ENCODE measurements at places on chromosomes 5 and 9. TPM values are rescaled to one million over a fixed set of nuclear protein-coding genes. Genes with fewer than 3 reads are reported as not detected.
A peak's percentile ranks its signal among the peaks of the same experiment; 100 is the strongest.

DNA sequence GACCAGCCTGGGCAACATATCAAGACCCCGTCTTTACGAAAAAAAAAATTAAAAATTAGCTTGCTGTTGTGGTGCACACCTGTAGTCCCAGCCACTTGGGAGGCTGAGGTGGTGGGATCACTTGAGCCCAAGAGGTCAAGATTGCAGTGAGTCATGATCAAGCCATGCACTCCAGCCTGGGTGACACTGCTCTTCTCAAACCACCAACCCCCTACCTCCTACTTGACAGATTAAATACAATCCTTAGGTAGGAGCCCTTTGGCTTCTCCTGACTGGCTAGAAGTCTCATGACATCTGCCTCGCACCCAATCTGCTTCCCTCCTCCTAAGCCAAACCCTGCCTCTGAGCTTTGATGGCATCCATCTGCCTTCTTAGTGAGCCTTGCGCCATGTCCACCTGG, 11.6 kb upstream of the FBP1 start:
- no peak for DNase-seq
- H3K4me3 ChIP-seq = no peak overlapping the region
- H3K27ac ChIP-seq = no peak overlapping the region
- no peaks in the 10 kb centered on the region for H3K4me1 ChIP-seq

GRCh38 chr5:78746021-78746770, 97.6 kb upstream of the LHFPL2 start:
- no peaks in the 10 kb centered on the region for H3K27me3 ChIP-seq
- H3K27ac ChIP-seq = no peak overlapping the region
- no peak overlapping the region for H3K4me3 ChIP-seq
- no peaks in the 10 kb centered on the region for H3K4me1 ChIP-seq
- no peaks in the 10 kb centered on the region for H3K36me3 ChIP-seq

GRCh38 chr5:94361832-94362796, 256.3 kb downstream of the KIAA0825 start:
- DNase-seq = no peak
- no peaks in the 10 kb centered on the region for H3K36me3 ChIP-seq
- no peaks in the 10 kb centered on the region for H3K27me3 ChIP-seq

DNA sequence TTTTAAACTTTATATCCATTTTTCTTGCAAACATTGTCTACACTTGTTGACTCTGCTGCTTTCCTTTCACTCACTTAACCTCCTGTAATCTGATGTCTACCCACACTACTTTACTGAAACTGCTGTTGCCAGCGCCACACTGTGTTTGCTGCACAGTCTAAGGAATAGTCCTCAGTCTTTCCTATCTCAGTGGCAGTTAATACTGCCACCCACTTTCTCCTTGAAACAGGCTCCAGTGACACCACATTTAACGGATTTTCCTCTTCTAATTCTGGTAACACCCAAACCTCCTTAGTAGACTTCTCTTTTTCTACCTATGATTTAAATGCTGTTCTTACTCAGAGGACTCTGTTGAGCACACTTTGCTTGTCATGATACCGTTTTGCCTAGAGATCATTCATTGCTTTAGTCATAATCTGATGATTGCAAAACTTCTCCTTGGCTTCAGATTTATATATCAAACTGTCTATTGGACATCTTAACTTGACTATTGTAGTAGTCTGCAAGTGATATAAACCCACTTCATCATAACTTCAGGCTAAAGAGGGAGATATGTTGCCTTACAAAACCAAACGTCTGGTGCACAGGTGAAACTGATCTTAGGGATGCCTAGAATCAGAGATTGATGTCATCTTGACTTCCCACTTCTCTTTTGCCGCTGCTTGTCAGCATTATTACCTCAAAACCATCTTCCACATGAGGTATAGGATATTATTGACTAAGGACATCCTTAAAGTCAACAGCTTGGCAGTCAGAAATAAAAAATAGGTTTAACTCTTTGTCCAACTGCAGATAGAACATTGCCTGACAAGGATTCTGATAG, 94.1 kb downstream of the CDC42SE2 start:
- no peak overlapping the region for H3K27ac ChIP-seq
- no peaks in the 10 kb centered on the region for H3K36me3 ChIP-seq
- no peak for DNase-seq
- H3K4me1 ChIP-seq = peaks cover 22% of the 10 kb centered on the region
- no peaks in the 10 kb centered on the region for H3K27me3 ChIP-seq

DNA sequence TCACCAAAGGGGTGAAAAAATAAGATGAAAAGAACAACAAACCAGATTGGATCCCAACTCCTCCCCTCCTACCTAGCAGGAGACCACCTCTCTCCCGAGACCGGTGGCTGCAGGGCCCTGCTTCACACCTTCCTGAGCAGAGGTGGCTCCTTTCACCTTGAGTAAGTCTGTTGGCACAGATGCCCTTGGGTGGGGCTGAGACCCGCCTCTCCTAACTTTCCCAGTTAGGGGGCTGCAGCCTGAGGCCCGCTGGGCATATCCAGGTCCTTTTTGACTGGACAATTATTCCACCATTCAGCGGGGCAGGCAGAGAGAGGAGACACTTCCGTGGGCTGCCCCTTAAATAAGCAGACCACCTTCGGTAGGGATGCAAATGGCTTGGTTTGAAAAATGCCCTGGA, 1.3 kb downstream of the SLC25A48 start:
- no peaks in the 10 kb centered on the region for H3K36me3 ChIP-seq
- DNase-seq = no peak
- peaks cover 13% of the 10 kb centered on the region for H3K4me1 ChIP-seq
- H3K27me3 ChIP-seq = no peaks in the 10 kb centered on the region

- no peaks in the 10 kb centered on the region for H3K4me1 ChIP-seq
- no peak for DNase-seq
- H3K27me3 ChIP-seq = no peaks in the 10 kb centered on the region
- no peak overlapping the region for H3K27ac ChIP-seq
- H3K4me3 ChIP-seq = no peak overlapping the region
- H3K36me3 ChIP-seq = no peaks in the 10 kb centered on the region
Observed at GRCh38 chr5:78604689-78605285, 43.8 kb downstream of the LHFPL2 start.

DNA sequence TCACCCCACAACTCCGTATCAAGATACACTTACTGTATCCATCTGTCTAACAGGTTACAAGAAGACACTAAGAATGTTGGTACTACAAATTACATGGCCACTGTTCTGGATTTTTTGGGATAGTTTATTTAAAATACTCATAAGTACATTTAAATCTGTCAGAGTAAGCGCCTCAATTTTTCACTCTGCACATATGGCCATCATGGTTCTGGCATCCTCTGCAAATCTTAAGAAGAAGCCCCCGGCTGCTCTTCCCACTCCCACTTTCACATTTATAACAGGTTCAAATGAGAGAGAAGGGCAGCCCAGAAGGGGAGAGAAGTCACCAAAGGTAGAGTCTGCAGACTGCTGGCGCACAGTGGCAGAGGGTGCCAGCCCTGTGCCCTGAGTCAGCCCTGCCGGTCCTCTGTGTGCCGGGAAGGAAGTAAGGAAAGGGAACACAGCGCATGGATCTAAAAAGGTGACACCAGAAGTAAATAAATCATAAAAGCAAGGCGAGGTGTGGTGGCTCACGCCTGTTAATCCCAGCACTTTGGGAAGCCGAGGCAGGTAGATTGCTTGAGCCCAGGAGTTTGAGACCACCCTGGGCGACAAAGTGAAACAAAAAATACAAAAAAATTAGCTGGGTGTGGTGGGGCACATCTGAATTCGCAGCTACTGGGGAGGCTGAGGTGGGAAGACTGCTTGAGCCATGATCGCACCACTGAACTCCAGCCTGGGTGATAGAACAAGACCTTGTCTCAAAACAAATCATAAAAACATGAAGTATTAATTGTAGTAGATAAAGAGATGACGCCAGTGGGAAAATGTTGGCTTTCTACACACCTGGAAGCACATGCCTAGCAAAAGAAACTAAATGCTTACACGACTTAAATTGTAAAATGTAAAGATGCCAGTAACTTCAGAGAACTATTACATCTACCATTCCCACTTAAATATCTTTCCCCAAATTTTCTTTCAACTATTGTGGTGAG, 30.0 kb downstream of the RNF130 start:
- no peaks in the 10 kb centered on the region for H3K4me1 ChIP-seq
- no peak overlapping the region for H3K4me3 ChIP-seq
- H3K36me3 ChIP-seq = peaks cover 20% of the 10 kb centered on the region
- DNase-seq = peak; percentile 11
- H3K27me3 ChIP-seq = no peaks in the 10 kb centered on the region

SPINK6 gene
- total RNA-seq = not detected

DNA sequence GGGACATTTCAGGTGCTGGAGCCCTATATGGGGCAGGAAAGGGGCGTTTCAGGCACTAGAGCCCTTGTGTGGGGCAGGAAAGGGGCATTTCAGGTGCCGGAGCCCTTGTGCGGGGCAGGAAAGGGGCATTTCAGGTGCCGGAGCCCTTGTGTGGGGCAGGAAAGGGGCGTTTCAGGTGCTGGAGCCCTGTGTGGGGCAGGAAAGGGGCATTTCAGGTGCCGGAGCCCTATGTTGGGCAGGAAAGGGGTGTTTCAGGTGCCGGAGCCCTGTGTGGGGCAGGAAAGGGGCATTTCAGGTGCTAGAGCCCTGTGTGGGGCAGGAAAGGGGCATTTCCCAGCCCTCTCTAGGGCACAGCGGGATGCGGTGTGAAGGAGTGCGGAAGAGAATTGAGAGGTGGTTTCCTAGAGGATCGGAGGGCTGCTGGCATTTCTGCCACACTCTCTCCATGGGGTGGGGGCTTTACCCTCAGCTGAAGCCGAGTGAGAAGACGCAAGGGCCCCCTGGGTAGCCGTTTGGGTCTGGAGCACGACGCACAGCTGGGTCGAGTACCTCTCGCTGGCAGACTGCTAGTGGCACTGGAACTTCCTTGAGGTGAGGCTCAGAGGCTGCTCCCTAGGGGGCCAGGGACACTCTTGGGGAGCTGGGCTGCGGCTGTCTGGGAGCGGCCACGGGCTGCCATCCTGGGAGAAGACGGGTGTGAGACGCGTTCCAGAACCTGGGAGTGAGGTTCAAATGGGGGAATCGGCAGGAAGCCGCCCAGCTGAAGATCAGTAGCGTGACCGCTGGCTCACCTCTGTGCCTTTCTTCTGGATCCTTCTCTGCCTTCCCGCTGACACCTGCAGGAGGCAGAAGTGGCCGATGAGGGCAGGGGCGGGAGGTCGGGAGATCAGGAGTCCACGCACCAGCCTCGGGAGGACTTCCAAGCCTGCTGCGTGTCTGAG, 122.6 kb upstream of the IRX4 start:
- H3K4me3 ChIP-seq = no peak overlapping the region
- no peak for DNase-seq
- H3K27me3 ChIP-seq = no peaks in the 10 kb centered on the region
- H3K27ac ChIP-seq = no peak overlapping the region
- no peaks in the 10 kb centered on the region for H3K36me3 ChIP-seq

PHAX gene
- total RNA-seq = 23.0 TPM

ZCCHC7 gene
- total RNA-seq = 11.1 TPM

Data from upper lobe of left lung (tissue), 6 donors.